ENCODE measurements at places on chromosomes 5 and 9.

DNA sequence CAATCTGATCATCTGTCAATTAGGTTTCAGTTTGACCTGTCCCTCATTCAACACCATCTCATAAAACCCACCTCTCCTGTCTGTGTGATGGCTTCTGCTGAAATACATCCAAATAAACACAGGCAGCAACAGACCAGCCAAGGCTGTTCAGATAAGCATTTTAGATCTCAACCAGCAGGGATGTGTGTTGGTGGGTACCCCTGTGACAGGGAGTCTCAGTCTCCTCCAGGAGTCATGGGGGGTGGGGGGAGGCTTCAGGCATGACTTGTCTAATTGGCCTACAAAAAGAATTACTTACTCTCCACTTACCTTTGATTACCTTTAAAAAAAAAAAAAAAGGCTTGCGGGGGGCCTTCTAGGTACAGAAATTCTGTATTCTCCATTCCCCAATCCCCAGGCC lies 65.9 kb downstream of the ROR2 start:
- no peak for DNase-seq

GRCh38 chr5:178455480-178455835 lies 134.7 kb downstream of the COL23A1 start:
- no peak for DNase-seq

DNA sequence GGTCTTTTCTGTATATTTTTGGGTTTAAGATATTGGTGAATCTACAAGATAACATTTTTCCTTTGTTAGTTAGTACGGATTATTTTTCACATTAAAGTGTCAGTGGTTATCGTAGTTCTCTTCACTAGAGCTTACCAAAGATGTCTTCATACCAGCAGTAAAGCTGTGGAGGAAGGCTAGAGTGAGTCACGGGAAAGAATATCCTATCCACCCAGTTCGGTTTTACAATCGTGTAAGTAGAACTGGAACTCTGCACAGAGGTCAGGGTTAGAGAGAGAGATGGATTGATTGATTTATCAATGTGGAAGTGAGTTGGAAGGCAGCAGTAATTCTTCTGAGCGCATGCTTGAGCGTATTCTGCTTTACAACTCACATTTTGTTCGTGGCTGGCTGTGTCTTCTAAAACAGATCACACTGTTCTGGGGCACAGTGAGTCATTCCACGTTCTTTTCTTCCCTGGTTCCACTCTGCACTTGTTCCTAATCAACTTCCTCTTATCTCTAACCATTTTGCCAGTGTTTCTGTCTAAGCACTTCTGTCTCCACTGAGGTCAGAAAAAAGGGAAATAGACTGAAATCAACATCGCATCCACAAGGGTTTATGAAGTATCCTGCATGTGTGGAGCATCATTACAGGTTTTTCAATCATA lies 86.5 kb upstream of the ARRDC3 start:
- DNase-seq = no peak

DNA sequence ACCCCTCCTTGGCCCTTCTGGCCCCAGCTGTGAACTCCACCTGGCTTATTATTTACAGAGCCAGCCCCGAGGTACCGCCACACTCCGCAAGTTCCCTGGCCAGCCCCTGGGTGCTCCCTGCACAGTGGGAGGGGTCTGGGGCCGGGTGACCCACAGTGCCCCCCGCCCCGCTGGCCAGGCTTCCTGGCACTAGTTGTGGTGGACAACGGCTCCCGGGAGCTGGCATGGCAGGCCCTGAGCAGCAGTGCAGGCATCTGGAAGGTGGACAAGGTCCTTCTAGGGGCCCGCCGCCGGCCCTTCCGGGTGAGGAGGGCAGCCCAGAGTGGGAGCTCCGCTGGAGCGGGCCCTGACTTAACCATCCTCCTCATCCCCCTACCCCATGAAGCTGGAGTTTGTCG lies 3.9 kb downstream of the MAMDC4 start:
- no peak for DNase-seq

DNA sequence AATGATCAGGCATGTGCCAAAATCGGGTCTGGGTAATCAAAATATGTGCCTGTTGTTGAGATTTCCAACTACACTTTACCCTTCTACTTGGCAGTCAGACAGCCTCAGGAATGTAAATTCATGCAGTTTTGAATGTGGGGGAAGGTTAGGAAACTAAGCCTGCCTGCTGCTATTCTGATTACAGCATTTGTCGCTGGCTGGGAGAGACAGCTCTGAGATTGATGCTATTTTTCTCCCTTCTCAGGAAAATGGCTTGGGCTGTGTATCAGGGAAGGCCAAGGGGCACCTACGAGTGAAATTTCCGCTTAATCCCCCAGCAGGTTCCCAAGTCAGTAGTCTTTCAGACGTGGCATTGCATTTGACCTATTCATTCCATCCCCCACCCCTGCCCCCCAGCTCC lies 3.6 kb upstream of the RGS7BP start:
- no peak for DNase-seq

DNA sequence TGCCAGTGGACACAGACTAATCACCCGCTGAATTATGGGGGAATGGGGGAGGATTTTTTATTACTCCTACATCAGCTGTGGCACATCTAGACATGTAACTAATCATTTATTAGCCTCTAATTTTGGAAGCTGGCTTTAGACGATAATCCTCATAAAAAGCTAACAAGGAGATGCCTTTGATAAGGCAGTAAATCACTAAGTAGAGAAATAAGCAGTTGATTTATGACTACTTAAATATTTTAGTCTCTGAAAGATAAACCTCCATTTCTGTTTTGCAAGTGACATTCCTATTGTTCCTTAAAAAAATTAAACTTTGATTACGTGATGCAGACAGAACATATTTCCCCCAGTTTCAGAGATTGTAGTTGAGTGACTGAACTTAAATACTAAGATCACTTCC lies 206.4 kb upstream of the CDKN2B start:
- DNase-seq = no peak

DNA sequence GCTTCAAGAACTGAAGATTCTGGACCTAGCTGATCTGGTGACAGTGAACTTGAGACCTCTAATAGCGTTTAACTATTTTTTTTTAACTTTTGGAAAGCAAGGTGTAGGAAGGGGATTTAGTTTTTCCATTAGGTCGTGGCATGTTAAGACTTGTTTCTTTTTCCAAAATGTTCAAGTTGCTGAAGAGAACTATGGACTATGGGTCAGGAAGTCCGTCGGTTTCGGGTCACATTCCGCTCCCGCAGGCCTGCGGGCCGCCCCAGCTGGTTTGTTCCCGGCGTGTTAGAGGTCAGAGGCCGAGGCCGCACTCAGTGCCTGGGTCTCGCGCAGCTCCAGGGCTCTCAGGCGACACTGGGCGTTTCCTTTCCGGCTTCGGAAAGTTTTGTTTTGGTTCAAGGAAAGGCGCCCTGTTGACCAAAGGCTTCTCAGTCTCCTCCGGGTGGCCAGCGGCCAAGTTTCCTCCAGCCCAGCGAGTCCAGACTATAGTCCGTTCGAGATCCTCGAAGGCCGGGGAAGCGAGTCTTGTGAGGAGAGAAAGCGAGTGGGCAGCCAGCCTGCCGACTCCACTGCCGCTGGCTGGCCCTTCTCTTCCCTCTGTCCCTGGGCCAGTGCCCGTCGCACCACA lies 586 bp upstream of the FCHO2 start:
- DNase-seq = peak; percentile 95

- DNase-seq = no peak
Observed at GRCh38 chr5:133635051-133635450, 22.7 kb upstream of the FSTL4 start.

DNA sequence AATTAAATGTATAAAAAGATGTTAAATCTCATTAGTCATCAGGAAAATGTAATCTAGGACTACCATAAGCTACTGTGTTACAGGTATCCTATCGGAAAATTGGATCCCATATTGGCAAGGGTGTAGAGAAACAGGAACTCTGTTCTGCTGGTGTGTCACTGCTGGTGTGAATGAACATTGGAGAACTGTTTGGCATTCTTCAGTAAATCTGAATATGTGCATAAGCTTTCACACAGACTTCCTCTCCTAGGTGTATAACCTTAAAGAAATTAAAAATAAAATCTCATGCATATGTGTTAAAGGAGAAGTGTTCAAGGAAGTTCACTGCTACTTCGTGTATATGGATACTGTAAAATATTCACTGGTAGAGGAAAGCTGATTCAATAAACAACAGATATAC lies 484.6 kb upstream of the TLE4 start:
- DNase-seq = no peak

GRCh38 chr9:115138151-115138550 lies 20.2 kb upstream of the TNC start:
- no peak for DNase-seq

GRCh38 chr5:57429513-57430120 lies 53.0 kb downstream of the ACTBL2 start:
- DNase-seq = no peak

GRCh38 chr5:39117401-39117800 lies 43.2 kb upstream of the RICTOR start:
- no peak for DNase-seq

DNA sequence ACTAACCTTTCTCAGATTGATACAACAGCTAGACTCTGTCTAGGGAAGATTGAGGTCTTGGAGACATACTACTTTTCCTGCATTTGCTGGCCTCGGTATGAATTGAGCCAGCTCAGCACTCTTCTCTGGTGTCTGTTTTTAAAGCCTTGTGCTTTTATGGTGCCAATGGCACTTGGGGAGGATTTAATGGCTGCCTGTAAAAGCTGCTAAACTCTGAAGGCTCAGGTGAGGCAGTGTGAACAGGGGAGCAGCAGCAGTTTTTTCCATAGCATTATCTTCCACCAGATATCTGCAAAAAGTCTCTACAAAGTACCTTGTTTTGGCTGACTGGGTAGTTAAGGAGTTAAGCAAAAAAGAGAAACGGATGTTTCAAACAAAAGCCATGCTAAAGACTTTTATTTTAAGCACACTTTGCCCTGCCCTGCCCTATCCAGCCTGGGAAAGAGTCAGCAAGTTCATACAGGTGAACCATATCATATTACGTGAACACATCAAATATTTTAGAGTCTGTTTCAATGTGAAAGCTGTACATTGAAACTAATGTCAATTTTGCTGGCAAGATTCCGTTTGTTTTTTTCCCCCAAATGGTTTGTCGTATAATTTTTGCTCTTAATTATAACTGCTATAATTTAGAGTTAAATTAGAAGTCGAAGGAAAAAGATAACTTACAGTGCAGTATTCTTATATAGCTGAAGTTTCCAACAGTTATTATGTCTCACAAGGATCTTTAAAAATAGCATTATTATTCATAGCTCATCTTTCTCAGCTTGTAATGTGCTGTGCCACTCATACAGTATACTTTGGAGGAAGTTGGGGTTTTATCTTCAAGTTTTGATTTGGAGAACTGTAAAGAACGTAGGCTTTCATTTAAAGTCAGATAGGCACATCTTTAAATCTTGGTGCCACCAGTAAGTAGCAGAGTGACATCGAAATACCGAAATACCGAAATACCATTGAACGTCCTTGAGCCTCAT lies 424.1 kb upstream of the CD180 start:
- DNase-seq = no peak

DNA sequence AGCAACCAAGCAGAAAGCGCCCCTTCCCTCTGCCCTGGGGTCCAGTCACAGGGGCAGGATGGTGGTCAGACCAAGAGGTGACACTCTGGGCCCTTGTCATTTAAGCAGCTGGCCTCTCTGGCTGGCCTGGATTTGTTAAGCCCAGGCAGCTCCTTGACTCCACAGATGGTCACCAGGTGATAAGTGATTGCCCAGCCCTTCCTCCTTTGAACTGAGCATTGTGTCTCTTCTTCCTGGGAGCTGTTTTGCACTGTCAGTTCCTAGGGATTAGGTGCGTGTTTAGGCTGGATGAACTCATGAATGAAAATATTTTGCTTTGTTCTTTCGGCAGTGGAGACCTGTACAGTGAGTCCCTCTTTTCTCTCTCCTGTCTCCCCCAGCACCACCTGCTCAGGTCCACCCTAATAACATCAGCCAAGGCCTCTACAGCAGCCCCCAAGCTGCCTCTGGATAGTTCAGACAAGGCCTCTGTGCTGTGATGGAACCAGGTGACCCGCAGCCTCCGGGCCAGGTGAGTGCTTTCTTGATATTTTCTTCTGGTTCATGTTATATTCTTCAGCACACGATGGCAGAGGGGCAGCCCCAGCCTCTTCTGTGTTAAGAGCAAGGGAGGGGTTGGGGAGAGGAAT lies 139.7 kb upstream of the PITX1 start:
- DNase-seq = no peak

DNA sequence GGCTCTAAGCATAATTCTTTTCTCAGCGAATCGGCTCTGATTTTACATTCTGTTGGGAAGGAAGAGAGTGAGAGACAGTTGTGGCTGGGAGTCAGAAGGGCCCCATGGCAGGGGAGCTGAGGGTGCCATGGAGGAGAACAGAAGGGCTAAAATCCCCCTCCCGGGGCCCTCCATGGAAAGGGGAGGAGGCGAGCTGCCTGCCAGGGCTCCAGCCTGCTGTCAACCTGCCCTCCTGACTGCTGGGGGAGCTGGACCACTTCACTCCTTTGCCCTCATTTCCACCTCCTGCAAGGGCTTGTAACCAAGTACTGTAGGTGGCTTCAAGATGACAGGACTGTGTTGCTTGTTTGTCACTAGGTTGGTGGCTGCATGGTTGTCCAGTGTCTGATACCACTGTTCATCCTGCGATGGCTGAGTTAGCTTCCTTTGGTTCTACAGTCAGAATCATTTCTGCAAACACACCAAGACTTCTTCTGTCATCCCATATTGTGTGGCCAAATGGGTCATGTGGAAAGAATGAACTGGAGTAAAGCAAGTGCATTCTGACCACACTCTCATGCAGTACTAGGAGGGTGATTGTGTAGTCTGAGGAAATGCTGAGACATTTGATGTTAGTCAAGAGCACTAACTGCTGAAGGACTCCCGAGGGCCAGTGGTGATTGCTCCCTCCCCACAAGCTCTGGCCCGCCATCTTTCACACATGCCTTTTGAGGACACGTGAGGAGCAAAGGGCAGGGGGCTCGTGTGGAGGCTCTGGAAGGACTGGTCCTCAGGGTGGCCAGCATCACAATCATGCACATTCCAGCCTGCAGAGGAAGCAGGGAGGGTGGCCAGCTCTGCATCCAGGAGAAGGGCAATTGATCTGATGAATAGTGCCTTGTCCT lies 307.2 kb downstream of the GADD45G start:
- no peak for DNase-seq

GRCh38 chr9:34485822-34486221 lies 27.2 kb downstream of the DNAI1 start:
- DNase-seq = no peak

DNA sequence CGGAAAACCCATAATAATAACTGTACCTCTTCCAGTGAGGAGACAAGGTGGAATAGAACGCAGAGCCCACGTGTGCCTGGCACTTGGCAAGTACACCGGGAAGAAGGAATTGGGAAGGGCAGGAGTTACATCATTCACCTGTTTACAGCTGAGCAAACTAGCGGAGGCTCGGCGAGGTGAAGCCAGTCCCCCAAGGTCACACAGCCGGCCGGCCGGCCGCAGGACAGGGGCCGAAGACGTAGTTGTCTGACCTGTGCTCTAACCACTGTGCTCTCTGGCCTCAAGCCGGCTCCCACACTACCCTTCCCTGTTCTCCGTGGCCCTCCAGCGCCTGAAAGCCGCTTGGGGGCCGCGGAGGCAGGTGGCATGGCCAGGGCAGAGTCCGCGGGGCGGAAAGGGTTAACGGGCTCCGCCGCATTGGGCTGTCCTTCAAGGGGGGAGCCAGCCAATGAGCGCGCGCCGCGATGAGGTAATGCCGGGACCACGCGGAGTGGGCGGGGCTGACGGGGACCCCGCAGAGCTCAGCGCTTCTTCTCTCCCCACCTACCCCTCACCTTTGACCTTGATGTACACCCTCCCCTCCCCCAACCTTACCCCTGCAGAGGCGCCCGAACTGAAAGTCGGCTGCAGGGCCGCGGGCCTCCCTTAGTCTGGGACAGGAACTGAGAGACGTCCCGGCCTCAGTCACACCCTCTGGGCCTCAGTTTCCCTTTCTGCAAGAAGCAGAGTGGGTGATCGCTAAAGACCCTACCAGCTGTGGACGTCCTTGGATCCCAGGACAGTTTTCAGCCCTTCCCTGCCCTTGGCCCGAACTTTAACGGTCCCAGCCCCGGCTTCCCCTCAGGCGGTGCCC lies 125.1 kb downstream of the C9orf50 start:
- DNase-seq = peak; percentile 98

Measured in posterior vena cava (tissue), 2 donors.